NCI-H2029 treated with DMSO at 0.1 percent for 48 hours (cell line): ENCODE measurements at places on chromosomes 7 and 10.

GRCh38 chr7:87774690-87775089, 101.5 kb downstream of the SLC25A40 start:
- no peak for DNase-seq

DNA sequence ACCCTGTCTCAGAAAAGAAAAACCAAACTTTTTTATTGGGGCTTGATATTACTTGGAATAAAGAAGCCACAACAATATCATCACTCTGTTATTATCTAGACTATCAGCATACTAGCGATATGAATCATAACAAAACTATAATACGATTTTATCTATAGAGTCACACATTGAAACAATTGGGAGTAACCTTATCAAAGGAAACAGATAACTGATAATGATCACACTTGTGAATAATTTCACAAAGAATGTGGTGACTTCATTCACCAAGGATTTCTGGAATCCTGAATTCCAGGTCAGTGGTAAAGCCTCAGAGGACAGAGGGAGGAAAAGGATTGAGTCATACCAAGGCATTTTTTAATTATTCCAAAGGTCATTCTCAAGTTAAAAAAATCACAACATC, 32.1 kb upstream of the NMT2 start:
- no peak for DNase-seq

DNA sequence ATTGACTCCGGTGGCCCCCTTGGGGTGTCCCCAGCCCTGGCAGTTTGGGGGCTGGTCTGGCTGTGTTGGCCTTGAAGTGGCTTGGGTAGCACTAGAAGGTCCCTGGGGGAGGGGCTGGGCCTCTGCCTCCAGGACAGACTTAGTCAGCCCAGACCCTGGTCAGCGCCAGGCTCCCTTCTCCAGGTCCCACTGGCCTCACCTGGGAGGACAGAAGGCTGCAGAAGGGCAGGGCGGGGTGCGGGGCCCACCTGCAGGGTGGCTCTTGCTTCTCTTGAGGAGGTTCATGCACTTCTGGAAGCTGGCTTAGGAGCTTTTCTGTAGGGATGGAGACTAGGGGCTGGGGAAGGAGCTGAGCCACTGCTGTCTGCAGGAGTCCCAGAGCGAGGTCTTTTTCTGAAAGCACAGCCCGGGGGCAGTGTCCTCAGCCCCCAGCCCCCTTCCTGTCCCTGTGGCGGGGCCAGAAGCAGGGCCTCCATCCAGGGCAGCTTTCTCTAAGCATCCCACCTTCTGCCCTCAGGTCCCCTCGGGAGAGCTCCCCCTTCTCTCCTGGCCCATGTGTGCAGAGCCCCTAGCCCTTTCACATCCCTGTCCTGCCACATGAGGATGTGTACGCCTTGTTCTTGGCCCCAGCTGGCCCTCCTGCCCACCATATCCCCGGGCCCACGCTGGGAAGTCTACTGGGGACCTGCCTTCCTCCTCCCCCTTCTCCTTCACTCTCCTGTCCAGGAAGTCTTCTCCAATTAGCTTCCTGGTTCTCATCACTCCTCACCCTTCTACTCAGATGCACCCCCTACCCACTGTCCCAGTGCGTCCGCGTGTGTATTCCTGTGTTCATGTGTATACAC, 11.0 kb downstream of the TBATA start:
- no peak for DNase-seq

- no peak for DNase-seq
Observed at GRCh38 chr10:2861632-2862210, 205.6 kb upstream of the PFKP start.

DNA sequence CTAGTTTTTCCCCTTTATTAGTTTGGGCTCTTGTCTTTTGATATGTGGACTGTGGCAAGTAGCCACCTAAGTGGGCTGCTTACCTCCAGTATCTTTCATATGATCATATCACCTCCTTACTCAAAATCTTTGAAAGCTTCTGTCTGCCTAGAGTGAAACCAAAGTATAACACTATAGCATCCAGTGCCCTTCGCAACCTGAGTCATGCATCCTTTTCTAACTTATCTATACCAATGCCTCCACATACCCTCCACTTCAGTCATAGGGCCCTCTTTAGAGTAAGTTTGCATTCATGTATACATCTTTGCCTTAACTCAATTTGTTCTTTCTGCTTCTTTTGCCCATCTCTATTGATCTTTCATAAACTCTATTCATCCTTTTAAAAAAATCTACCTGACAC, 15.7 kb upstream of the MACC1 start:
- DNase-seq = no peak

DNA sequence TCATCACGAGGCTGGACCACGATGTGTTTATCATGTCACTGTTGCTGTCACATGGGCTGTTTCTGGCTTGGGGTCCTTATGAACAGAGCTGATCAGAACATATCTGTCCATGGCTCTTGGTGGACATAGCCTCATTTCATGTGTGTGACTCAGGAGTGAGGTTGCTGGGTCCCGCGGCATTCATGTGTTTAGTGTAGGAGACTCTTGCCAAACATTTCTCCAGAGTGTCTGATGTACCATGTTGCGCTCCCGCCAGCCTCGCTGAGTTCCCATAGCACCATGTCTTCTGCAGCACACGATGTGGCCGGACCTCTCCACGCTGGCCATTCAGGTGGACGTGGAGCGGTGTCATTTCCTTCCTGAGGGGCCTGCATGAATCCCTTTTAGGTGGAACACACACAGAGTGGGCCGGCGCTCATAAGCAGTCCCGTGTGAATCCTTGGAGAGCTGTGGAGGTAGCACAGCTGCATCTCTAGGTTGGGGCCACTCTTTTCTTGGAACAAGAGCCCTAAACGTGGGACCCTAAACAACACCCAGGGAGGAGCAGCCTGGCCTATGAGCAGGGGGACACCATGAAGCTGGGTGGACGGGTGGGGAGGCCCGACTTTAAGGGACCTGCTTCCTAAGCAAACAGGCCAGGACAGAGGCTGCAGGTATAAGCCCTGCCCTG, 134.6 kb downstream of the LHPP start:
- DNase-seq = no peak

GRCh38 chr7:119711104-119711503, 561.9 kb upstream of the KCND2 start:
- no peak for DNase-seq

DNA sequence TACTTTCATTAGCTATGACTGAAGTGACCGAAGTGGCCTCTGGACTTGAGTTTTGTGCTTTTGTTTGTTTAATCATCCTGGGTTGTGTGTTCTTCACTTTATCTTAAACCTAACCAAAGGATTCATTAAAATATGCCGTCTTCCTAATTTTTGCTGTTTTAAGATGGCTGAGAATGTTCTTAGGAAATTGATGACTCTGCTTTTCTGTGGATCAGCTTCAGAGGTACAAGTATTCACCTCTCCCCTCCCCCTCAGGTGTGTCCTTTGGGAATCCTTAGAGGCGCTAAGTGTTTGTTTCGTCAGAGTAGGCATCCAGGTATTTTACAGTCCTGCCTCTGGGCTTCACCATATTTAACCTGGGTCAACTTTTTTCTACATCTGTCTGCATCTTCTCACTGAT, 1.1 kb downstream of the CCDC126 start:
- DNase-seq = no peak

GRCh38 chr10:100046021-100046486, 35.6 kb downstream of the CPN1 start:
- DNase-seq = peak; percentile 36

DNA sequence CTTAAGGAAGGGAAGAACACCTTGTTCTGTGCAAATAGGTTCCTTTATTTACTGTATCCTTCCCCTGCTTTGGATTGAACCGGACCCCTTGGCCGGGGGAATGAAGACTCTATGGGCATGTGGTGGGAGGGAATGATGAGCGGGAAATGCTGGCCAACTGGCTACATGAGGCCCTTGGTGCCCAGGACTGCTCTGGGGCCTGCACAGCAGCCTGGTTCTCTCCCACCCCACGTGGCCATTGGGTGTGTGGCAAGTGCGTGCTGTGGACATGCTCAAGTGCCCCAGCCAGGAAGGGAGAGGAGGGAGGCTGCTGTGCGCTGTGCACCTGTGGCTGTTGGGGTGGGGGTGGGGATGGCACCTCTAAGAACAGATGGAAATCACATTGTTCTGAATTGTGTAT, 917.0 kb upstream of the GHITM start:
- no peak for DNase-seq

GRCh38 chr10:120950051-120950561, 98.9 kb downstream of the WDR11 start:
- DNase-seq = no peak

DNA sequence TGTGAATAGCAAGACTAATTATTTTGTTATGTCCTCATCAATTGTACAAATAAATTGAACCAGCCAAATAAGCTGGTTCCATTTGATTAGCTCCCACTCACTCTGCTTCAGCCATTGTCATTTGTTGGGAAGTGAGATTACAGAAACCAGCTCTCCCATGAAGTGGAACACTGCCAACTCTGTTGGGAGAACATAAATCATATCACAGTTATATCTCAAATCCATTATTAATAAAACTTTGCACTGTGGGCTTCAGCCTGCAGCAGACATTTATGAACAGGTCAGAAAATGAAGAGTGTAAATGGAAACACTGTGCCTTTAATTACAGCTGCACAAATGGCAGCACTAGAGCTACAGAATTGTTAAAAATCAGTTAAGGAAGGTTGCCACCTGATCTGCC, 46.7 kb upstream of the TEX47 start:
- no peak for DNase-seq

- DNase-seq = no peak
Observed at GRCh38 chr10:51892965-51893658, 193.7 kb upstream of the CSTF2T start.

- no peak for DNase-seq
Observed at GRCh38 chr7:42097752-42098151, 139.3 kb downstream of the GLI3 start.
